ENCODE measurements at places on chromosomes 1 and 21.

DNA sequence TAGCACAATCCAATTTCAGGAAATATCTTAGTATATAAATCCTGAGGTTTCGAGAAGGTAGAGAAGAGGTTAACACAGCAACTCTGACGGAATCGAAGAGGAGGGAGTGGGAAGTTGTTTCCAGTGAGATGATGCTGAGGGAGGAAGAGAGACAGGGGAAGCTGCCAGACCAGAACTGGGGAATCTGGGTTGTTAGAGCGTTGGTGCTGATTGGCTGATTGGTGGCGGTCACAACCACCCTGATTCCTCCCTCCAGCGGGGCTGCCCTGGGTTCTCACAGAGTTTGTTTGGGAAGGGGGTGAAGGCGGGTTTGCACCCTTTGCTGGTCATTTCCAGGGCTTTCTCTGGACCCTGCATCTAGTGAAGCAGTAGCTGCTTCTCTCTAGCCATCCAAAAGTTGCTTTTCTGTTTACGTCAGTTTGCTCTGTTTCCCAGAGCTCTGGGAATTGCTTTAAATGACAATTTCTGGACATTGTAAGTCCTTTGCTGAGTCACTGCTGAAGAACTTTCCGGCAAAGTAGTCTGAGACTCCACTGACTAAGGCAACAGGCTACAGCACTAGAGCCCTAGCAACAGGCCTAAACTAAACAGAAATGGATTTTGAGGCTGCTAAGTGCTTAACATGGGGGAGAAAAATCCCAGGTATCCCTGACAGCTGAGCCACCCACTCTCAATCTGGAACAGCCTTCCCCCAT is 90.1 kb downstream of the TENT5C start:
- DNase-seq: no peak

- DNase-seq: no peak
These were observed 23.8 kb downstream of the GNG4 start for GRCh38 chr1:235625831-235626230.

GRCh38 chr21:26447932-26448475 is 125.1 kb downstream of the CYYR1 start:
- no peak for DNase-seq

GRCh38 chr21:45109831-45110492 is 35.6 kb downstream of the ADARB1 start:
- peak; percentile 62 for DNase-seq

DNA sequence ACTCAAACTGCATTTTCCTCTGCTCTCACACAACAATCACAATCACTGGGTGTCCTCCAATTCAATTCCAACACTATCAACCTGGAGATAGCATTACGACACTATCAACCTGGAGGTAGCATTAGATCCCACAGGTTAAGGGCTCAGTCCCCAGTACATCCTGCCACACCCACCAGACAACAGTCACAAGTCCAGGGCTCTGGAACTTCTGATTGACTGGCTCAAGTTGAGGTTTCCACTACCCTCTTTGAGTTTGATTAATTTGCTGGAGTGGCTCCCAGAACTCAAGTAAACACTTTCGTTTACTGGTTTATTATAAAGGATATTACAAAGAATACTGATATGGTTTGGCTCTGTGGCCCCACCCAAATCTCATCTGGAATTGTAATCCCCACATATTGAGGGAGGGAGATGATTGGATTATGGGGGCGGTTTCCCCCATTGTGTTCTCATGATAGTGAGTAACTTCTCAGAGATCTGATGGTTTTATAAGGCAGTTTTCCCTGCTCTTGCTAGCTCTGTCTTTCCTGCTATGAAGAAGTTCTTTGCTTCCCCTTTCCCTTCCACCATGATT is 49.6 kb upstream of the ARHGAP29 start:
- DNase-seq: no peak

GRCh38 chr1:116886291-116886878 is 23.3 kb upstream of the PTGFRN start:
- DNase-seq: no peak

DNA sequence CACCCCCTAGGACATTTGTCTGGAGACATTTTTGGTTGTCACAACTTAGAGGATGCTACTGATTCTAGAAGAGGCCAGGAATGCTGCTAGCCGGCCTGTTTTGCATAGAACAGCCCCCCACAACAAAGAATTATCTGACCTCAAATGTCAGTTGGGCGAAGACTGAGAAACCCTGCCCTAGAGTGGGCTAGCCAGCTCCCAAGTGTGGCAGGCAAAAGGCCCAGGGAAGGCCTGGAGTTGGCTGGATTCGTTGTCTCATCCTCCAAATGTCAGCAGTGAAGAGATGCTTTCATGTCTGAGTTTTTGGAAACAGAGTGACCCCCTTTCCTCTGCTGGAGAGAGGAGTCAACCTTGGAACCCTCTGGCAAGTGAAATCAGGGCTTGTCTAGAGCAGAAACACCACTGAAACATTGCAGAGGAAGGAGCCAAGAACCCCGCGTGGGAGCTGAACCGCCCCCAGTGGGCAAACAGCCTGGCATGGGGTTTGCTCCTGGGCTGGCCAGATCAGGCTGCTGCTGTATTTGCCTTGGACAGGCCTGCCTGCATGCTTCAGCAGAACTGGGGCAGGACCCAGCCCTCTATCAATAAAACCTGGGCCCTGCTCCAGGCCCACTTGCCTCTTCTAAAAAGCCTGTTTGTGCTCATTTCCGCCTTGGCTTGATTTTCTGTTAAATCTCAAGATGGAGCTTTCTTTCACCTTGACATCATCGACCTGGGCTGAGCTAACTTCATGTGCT is 32.9 kb downstream of the RASSF5 start:
- DNase-seq: no peak

GRCh38 chr1:89547563-89548116 is 23.0 kb downstream of the LRRC8B start:
- DNase-seq: no peak

DNA sequence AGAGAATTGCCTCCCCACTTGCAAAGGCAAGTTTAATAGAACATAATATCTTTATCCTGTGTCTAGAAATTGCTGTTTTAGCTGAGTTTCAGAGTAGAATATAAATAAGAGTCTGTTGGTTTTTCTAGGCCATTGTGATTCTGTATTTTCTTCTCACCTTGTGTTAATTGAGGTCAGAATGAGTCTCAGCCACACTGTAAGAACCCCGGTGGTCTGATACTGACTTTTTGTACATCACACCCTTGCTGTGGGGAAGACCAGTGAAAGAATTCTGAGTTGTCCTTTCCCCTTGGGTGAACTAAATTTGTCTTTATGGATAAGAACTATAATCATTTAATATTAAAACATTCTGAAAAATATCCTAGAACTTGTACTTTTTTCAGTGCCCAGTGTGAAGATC is 6.8 kb downstream of the HIPK1 start:
- no peak for DNase-seq

- DNase-seq: no peak
These were observed 421 bp downstream of the PSRC1 start for GRCh38 chr1:109282497-109282951.

DNA sequence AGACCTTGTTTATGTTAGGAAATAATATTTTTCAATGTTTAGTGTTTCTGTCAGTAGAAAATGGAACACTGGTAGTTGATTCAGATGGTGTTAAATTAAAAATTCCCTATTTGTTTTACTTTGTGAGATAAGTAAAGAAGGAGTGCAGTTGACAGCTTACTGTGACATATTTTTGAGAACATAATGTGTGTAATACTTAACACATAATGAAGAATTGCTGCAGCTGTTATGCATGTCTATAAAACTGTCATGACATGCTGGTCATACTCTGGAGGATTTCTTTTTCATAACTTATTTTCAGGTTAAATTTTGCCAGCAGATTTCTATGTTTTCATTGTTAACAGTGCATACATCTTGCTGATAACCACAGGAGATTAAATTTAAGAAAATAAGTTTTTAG is 296.1 kb downstream of the CTH start:
- DNase-seq: no peak

DNA sequence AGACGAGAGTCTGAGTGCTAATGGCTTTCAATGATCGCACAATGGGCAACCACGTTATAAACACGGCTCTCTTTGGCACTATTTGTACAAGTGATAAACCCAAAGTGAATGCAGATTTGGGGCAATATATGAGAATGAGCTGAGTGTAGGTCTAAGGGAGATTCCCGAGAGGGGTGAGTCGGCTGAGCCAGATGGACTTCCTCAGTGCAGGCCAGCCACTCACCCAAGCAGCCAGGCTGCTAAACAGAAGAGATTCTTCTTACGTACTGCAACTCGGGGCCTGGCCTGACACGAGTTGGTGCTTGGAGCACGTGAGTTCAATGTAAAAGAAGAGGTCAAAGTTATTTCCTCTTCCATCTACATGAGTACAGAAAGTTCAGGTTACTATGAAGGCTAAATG is 6.2 kb upstream of the MIXL1 start:
- DNase-seq: no peak

- DNase-seq: no peak
These were observed 196.5 kb downstream of the DYRK1A start for GRCh38 chr21:37562920-37563640.

DNA sequence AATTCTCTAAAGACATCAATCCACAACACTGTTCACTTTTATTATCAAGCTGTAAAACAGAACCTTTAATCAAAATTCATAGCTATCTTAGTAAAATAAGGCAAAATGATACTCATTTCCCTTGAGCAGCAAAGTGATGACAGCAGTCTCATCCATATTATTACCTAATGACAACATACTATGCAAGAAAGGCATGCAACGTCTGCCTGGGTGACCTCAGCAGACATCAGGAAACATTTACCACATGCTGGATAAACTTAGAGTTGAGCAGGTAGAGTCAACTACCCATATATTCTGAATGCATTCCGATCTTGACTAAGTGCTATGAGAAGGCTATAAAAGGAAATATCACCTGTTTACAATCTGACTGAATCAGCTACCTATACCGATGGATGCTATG is 145.1 kb downstream of the SIPA1L2 start:
- no peak for DNase-seq

DNA sequence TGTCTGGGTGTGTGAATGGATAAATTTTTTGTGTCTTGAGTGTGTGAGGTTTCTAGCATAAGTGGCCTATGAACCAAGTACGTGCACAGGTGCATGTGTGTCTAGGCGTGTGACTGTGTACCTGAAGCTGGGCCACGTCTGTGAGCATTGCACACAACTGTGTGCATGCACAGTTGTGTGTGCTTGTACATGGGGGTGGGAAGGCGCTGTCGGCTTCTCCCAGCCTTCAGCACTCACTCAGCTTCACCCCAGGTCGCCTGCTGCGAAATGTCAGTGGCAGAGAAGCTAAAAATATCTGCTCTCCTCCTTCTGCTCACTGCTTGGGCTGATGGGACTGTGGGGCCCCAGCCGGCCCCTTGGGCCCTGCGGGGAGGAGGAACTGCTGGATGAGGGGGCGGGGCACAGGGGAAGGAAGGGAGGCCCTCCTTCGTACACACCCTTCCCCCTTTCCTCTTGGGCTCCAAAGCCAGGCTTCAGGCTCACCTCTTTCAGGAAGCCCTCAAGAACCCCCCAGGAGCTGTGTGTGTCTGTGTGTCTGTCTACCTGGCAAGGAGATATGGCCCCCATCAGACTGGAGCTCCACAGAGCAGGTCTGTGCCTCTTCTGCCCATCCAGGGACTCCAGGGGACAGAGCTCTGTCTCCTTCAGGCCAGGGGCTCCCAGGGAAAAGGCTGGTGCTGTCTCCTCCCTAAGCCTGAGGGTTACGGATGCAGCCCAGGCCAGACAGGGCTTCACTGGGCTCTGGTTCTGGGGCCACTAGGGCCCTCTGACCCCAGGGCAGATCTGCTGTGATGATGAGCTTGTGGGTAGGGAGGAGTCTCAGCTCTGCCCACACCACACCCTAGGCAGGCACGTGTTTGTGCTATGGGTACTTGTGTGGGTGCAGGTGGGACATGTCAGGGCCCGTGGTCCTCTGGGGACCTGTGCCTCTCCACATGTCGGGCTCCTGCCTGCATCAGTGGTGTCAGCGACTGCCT is 35.6 kb upstream of the WASF2 start:
- DNase-seq: peak; percentile 80

DNA sequence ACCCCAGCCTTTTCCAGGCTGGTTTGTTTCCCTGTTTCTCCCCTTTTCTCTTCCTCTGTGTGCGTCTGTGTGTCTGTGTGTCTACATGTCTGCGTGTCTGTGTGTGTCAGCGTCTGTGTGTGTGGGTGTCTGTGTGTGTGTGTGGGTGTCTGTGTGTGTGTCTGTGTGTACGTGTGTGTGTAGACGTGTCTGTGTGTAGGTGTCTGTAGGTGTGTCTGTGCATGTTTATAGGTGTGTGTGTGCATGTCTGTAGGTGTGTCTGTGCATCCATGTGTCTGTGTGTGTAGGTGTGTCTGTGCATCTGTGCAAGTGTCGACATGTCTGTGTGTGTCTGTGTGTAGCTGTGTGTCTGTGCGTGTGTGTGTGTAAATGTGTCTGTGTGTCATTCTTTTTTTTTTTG is 3.3 kb downstream of the TTLL10 start:
- DNase-seq: no peak

GRCh38 chr1:21189906-21190500 is 13.3 kb upstream of the EIF4G3 start:
- no peak for DNase-seq

Data from activated naive CD8-positive, alpha-beta T cell treated with anti-CD3 and anti-CD28 coated beads for 36 hours (primary cell).